ENCODE measurements at places on chromosomes 1 and 21.

- DNase-seq, result no peak
Measured at GRCh38 chr1:47712596-47713299, 274.9 kb downstream of the FOXD2 start.

DNA sequence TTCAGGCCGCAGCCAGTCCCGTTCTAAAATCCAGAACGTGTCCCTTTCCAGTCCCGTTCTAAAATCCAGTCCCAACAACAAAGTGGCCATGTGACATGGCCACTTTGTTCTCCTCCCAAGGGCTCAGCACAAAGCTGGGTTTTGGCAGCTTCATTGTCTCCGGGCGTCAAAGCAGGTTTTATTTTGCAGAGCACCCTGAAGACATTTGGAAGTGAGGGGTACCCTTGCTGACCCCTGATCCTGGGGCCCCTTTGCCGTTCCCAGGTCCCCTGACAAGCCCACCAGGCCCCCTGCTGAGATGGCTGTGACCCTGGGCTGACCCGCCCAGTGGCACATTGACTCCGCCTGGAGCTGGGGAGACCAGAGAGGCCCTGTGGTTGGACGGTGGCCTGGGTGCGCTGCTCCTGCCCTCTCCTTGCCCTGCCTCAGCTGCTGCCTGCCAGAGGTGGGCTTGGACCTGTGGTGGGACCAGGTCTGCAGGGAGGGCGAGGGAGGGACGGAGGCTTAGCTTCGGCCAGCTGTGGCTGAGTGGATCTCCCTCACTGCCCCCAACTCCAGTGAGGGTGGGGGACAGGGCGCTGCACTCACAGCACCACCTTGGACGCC, 4.3 kb downstream of the PFKL start:
- DNase-seq, result no peak

GRCh38 chr1:34156739-34157138, 8.3 kb downstream of the CSMD2 start:
- DNase-seq, result no peak

- DNase-seq, result no peak
Measured at GRCh38 chr1:45796946-45797345, 6.5 kb upstream of the MAST2 start.

DNA sequence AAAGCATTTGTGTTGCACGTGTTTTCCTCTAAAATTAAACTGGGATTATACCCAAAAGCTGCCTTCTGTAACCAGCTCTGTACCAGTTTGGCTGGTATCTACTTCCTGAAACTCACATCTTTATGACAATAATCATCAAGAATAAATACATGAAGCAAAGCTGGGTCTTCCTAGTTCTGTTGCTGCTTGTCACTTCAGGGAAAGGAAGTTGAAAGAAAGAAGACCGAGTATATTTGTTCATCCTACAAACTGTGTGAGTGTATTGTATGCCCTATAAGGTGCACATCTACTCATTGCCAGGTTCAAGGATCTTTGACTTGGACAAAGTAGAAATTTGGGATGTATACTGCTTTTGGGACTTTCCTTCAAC, 29.1 kb upstream of the IFNGR2 start:
- DNase-seq, result no peak

GRCh38 chr1:203219934-203220333, 9.5 kb downstream of the CHIT1 start:
- DNase-seq, result no peak

Data from GM23248 (cell line).